Mesothelial cell of epicardium (in vitro differentiated cells): ENCODE measurements at places on chromosomes 4 and X. TPM values are rescaled to one million over a fixed set of nuclear protein-coding genes. Genes with fewer than 3 reads are reported as not detected.

The MAGEC3 gene
- total RNA-seq: 0.16 to 0.38 TPM (median 0.18 TPM) in 3 replicates

GRCh38 chr4:155608225-155608885 is 58.3 kb upstream of the GUCY1A1 start:
- H3K36me3 ChIP-seq: no peaks in the 10 kb centered on the region
- DNase-seq: no peak
- no peak overlapping the region for H3K4me3 ChIP-seq
- peak overlapping the region; percentile 79 for H3K27ac ChIP-seq
- peaks cover 51% of the 10 kb centered on the region for H3K4me1 ChIP-seq

DNA sequence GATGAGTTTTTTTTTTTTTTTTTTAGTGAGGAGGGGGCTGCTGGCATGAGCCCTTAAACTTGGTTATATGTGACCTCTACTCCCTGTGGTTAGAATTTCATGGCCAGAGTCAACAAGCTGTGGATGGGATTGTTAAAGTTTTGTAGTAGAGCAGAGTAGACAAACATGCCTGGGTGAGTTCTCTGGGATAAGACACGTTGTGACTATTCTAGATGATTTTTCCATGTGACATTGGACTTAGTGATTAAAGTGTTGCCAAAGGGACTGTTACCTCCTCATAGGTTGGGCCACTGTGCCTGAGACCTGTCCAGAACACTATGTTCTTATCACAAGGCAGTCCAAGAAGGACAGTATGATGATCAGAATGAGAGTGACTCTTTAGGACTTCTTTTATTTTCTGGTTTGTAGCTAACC is 28.8 kb upstream of the ALB start:
- no peak overlapping the region for H3K27ac ChIP-seq
- H3K27me3 ChIP-seq: peaks cover 3% of the 10 kb centered on the region
- no peaks in the 10 kb centered on the region for H3K36me3 ChIP-seq
- no peak overlapping the region for H3K4me3 ChIP-seq
- no peak for DNase-seq

DNA sequence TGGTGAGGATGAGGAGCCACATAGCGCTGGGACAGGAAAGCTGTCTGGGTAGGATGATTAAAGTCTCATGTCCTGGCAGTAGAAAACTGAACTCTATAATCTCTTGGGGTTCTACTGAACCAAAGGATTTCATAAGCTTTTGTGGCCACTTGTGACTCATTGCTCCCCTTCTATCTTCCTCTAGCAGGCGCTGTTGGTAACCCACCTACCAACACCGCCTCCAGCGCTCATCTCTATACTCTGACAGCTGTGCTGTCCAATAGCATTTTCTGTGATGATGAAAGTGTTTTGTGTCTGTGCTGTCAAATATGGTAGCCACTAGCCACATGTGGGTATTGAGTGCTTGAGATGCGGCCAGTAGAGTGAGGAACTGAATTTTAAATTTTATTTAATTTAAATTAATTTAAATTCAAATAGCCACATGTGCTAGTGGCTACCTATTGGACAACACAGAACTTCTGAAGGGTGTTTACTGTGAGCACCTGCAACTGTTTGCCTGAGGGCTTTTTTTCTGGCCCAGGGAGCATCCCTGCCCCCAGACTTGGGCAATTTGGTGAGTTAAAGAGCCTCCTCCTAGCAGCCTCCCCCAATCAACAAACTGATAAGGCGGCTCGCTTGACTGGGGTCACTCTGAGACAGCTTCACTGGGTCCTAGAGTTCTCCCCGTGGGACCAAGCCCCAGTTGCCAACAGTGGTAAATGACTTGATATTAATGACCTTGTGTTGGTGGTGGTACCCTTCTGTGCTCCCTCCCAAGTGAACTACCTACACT is 169.2 kb upstream of the ATP6AP2 start:
- H3K27ac ChIP-seq: no peak overlapping the region
- H3K4me3 ChIP-seq: no peak overlapping the region
- no peak for DNase-seq
- H3K36me3 ChIP-seq: no peaks in the 10 kb centered on the region
- no peaks in the 10 kb centered on the region for H3K4me1 ChIP-seq

DNA sequence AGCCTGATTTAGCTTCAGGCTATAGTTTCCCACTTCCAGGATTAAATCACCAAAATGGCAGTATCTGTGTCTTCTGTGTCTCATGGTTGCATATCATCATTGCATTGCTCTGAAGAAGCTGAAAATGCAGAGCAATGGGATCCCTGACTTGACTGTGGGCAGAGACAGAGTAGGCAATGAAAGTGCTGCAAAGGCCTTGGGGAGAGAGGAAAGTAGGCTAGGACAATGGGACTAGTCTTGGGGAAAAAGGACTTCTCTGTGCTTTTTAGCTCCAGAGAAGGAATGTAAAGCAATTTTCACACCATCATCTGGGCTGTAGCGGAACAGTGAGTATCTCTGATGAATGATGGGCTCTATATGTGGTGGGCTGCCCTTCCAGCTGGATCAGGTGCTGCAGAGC is 202.5 kb downstream of the LDB2 start:
- no peak overlapping the region for H3K4me3 ChIP-seq
- no peak for DNase-seq
- H3K4me1 ChIP-seq: peaks cover 29% of the 10 kb centered on the region
- H3K27ac ChIP-seq: no peak overlapping the region

DNA sequence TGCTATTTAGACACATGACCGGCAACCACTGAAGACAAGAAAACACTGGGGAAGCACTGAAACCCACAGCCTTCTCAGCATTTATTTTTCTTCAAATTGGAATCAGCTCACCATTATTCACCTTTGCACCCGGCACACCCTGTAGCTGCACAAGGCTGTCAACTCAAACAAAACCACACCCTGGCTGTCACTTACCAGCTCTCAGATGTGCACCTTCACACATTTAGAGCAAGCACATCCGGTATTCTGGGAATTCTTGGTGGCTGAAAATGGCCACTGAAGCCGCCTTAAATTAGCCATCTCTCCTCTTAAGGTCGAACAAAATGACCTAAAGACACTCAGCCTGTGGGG is 5.9 kb downstream of the ZFYVE28 start:
- no peak overlapping the region for H3K27ac ChIP-seq
- peaks cover 8% of the 10 kb centered on the region for H3K4me1 ChIP-seq
- DNase-seq: no peak
- peaks cover 73% of the 10 kb centered on the region for H3K27me3 ChIP-seq

DNA sequence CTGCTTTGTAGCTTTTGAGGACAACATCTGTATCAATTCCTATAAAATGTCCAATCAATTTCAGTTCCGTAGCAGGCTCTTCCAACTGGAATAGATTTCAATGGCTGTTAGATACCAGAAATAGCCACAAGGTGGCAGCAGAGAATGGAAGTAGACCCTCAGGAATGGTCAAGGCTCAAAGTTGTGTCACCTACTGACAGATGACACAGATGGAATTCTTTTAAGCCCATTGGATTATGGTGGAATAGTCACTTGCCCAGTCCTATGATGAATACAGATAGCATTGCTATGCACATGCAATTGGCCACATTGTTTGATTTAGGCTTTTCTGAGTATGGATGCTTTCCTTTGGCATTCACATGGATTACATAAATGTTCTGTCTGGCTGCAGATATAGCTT is 130.4 kb upstream of the RADX start:
- H3K27me3 ChIP-seq: peaks cover 3% of the 10 kb centered on the region
- no peak overlapping the region for H3K27ac ChIP-seq
- H3K4me3 ChIP-seq: no peak overlapping the region
- DNase-seq: no peak
- H3K36me3 ChIP-seq: no peaks in the 10 kb centered on the region
